NCI-H1105 treated with DMSO at 0.1 percent for 48 hours (cell line): ENCODE measurements at places on chromosomes 2 and 18.
A peak's percentile ranks its signal among the peaks of the same experiment; 100 is the strongest.

GRCh38 chr2:206112846-206113547 lies 27.0 kb upstream of the INO80D start:
- DNase-seq, result no peak

- no peak for DNase-seq
These were observed 3.0 kb downstream of the ACOXL start for GRCh38 chr2:110735366-110735765.

DNA sequence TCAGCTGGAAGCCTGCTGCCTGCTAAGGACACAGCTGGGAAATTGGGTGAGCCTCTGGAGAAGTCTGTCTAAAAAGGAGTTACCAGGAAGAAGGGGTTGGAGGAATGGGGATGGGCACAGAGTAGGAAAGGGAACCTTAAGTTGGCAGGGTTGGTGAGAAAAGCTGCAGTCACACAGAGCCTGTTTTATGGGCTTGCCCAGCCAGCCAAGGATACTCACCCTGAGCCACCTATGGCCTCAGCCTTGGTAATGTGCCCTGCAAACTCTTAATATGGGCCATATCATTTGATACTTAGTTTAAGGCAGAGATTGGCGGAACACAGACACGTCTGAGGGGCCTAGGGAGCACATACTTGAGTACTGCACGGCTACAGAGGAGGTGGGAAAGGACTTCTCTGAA lies 418.3 kb upstream of the RAB12 start:
- no peak for DNase-seq

DNA sequence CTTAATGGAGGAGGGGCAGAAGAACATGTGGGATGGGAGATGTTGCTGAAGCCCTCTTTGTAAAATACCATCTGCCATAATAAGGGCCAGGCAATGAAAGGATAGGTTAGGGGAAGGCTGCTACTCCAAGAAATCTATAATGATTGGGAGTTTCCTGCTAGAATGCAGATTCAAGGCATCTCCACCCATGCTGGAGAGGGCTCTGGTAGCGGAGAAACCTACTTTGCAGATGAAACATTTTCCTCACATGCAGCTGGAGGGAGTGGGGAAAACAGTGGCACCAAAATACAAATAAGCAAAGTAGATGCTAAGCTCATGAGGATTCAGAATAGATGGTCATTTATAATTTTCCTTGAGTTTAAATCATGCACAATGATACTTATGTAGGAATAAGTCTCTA lies 82.3 kb upstream of the GCFC2 start:
- DNase-seq, result no peak

DNA sequence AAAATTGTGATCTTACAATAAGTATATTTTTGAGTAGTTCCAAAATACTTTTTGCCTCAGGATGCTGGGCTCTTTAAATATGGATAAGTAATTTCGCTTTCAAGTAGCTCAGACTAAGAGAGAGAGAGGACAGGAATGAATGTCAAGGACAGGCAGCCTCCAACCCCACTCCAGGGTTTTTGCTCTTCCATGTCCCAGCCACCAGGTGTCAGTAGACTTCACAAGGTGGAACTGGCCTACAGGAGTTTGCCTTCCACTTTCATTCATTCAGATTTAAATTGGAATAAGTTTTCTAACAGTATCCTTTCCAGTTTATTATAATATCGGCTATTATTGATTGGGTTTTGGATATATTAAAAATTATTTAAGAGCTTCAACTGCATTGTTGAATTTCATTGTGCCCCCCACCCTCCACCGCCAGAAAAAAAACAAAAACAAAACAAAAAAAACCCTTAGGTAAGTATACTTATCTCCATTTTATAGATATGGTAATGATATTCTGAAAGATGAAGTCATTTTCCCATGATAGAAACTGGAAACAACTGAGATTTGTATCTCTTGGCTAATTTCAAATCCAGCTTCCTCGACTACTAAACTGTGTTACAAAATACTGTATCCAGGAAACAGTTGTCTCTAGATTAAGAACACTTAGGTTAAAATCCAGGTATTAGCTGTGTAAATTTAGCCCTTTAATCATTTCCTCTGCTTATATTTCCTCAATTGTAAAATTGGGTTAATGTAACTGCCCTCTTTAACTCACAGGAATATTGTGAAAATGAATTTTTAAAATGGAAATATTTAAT lies 793.1 kb downstream of the ERBB4 start:
- peak; percentile 74 for DNase-seq
